ENCODE measurements at places on chromosomes 4 and X.

- no peak for DNase-seq
These were observed 71.6 kb upstream of the INPP4B start for GRCh38 chr4:142917678-142918077.

GRCh38 chr4:85910985-85911384 is 436.0 kb downstream of the ARHGAP24 start:
- DNase-seq, result no peak

GRCh38 chr4:88797725-88798124 is 100.1 kb upstream of the NAP1L5 start:
- DNase-seq, result no peak

- no peak for DNase-seq
These were observed 88.2 kb upstream of the STS start for GRCh38 chrX:7059214-7059838.

- DNase-seq, result no peak
These were observed 104.9 kb downstream of the TTC29 start for GRCh38 chr4:146840731-146841130.

DNA sequence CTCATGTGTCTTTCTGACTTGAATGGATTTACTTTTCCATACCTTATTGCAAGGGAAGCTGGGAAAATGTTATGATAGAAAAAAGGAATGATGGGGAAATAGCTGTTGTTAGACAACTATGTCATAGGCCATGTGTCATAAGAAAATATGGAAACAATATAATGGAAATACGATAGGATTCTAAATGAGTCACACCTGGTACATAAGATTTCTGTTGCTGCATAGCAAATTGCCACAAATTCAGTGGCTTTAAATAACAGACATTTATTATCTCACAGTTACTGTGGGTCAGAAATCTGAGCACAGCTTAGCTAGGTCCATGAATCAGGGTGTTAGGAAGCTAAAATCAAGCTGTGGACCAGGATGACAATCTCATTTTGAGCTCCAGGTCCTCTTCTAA is 44.6 kb upstream of the ANKRD50 start:
- no peak for DNase-seq

DNA sequence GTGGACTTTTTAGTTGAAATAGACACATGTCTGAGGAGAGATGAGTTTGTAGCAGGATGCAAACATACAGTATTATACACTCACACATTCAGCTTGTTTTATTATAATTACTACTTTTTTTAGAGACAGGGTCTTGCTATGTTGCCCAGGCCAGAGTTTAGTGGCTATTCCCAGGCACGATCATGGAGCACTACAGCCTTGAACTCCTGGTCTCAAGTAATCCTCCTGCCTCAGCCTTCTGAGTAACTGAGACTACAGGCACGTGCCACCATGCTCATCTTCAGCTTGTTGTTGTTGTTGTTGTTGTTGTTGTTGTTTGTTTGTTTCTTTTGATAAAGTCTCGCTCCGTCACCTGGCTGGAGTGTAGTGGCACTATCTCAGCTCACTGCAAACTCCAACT is 94.7 kb upstream of the ACSL4 start:
- DNase-seq, result no peak

DNA sequence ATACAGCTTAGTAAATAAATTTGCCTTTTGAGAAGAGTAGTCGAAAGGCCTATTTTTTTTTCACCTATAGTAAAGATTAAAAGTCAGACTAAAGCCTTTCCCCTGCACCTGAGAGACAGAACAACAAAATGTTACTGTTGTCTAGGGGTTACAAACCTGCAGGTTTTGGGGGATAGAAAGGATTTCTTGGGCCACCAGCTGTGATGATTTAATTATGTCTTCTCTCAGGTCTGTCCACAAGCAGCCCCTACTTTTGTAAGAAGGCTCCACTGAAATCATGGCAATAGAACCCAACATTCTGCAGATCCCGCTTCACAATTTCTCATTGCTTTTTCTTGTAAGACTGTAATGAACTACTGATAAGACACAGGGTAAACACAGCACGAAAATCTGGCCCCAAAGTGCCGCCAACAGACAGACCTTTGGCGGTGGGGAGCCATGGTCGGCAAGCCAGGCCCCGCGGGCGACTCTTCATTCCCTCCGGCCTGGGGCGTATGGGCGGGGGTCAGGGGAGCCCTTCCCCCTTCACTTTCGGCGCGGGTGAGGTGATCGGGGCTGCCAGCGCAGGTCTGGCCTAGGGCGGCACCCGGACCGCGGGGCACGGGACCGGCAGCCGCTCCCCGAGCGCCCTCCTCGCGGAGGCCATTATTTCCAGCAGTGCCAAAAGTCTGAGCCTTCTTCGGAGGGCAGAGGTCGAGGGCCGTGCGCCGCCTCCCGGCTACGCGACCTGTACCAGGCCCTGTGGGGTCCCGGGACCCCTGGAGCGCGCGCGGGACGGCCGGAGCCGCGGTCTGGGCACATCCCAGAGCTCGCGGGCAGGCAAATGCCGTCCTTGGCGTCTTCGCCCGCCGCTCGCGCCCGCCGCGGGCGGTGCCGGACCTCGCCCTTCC is 812 bp upstream of the KDM6A start:
- DNase-seq, result no peak

GRCh38 chrX:69216911-69217310 is 51.7 kb upstream of the PJA1 start:
- no peak for DNase-seq

DNA sequence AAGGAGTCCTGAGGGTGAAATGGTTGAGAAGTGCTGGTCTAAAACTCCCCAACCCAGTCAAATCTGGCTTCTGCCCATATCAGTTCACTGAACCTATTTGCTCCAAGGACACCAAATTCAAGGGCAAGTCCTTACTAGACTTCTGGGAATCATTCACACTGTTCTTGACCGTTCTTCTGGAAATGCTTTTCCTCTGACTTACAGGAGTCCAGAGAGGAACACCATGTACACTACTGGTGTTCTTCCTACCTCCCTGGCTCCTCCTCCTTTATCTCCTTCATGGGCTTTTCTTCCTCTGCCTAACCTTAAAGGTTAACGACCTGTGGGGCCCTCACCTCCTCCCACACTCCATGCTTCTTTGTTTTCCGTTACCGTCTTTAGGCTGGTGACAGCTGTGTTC is 281.3 kb downstream of the FRMPD4 start:
- no peak for DNase-seq

DNA sequence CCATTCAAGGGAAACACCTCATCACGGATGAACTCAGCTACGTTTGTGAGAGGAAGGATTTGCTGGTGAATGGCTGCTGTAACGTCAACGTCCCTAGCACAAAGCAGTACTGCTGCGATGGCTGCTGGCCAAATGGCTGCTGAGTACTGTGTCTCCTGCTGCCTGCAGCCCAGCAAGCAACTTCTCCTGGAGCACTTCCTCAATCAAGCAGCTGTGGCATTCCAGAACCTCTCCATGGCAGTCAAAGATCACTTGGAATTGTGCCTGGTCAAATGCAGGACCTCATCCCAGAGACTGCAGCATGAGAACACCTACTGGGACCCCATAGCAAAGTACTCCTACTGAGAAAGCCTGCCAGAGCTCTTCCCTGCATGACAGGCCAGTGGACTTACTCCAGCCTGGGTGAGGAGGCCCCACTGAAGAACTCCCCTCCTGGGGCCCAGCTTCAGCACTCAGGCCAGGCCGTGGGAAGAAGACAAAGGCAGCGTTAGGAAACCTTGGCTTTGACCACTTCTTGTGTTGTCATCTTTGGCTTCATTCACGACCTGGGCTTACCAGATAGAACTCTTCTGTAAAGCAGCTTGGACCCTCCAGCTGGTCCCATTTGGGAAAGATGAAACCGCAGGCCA is 244.3 kb downstream of the RBMX2 start:
- DNase-seq, result no peak

DNA sequence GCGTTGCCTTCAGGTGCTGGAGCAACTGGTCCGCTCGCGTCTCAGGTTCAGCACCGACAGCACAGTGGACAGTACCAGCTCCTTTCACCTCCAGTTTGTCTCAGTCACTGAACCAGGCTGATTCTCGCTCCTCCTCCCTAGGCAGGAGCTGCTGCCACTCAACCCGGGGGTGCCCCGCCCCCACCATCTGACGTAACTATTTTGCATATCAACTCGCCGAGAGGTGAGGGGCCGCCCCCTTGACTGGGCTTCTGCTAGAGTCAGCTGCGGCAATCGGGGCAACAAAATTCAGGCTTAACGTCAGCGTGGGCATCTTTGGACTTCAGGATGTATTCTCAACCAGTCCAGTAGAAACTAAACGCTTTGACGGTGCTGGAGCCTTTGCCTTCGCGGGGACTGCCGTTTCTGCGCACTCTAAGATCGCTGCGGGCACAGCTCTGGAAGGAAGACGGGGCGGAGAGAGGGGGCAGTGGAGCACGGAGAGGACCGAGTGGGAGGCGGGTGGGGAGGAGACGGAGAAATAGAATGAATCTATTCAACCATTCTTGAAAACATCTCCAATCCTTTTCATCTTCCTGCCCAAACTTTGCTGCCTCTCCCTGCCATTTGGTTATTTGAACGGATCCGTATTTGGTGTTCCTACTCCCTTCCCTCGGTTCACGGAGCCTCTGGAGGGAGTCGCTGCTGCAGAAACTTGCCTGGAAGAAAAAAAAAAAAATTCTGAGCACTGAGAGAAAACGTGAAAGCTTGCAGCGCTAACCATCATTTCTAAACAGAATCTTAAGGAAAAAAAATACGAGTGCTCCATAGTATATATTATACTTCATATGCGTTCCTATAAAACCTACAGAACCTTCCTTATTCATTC is at the start of gene FSTL5:
Gene FSTL5 (minus strand): TSS at position 109 of the 868 bp plus-strand sequence. CDS start 52,604 bp downstream, outside the sequence.
- peak; percentile 46 for DNase-seq

DNA sequence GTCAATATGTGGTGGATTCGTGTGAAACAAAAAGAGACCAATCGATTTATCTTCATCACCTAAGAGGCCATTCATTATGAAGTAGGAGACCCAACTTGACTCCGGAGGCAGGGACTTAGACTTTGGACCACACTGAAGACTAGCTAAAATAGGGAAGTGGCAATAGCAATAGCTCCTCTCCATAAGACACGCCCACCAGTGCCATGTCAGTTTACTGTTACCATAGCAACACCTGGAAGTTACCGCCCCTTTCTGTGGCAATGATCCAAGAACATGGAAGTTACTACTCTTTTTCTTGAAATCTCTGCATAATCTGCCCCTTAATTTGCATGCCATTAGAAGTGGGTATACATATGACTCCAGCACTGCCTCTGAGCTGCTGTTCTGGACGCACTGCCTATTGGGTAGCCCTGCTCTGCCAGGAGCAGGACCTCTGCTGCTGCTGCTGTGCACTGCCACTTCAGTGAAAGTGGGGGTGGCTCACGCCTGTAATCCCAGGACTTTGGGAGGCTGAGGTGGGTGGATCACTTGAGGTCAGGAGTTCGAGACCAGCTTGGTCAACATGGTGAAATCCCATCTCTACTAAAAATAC is 163.2 kb downstream of the PRKX start:
- no peak for DNase-seq

- DNase-seq, result no peak
These were observed 39.6 kb downstream of the PDLIM5 start for GRCh38 chr4:94491322-94491721.

- no peak for DNase-seq
These were observed 15.7 kb downstream of the FOXR2 start for GRCh38 chrX:55638933-55639332.

DNA sequence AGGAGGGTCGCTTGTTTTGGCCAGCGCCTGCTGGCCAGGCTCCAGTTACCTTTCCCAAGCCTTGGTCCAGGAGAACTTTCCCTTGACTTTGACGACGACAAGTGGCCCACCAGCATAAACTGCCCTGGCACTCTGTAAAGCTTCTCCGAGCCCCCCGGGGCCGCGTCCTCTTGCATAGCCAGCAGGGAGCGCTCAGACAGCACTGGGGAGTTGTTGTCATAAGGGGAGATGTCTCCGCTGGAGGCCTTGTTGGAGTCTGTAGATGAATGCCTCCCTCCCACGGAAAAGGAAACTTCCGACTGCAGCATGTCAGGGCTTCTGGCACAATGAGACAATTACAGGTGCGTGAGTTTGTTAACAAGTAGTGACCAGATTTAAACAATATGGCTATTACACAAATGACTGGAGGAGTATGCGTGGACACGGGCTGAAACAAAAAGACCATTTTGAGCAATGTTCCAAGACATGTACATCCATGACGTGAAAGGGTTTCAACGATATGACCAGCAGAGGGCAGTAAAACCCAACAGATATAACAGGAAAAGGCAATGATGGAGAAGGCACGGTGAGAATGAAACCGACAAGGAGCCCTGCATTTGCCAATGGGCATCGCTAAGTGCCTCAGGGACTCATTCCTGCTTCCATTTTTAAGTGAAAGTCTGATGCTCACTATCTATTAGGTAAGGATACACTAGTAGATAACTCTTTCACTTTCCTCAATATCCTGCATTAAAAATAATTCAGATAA is 33.0 kb downstream of the HCCS start:
- DNase-seq, result peak; percentile 22

DNA sequence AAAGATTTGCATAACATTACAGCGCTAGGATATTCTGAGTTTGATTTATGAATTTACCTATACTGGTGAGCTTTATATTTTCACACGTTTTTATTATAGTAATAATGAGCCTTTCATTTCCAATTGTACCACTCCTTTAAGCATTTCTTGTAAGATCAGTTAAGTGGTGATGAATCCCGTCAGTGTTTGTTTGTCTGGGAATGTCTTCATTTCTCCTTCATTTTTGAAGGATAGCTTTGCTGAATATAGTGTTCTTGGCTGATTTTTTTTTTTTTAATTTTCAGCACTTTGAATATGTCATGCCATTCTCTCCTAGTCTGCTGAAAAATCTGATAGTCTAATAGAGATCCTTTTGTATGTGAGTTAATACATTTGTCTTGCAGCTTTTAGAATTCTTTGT is 70.1 kb downstream of the IL15 start:
- no peak for DNase-seq

GRCh38 chr4:141348125-141348524 is 127.4 kb downstream of the ZNF330 start:
- DNase-seq, result no peak

GRCh38 chrX:153768311-153769157 is 4.5 kb downstream of the PLXNB3 start:
- no peak for DNase-seq

DNA sequence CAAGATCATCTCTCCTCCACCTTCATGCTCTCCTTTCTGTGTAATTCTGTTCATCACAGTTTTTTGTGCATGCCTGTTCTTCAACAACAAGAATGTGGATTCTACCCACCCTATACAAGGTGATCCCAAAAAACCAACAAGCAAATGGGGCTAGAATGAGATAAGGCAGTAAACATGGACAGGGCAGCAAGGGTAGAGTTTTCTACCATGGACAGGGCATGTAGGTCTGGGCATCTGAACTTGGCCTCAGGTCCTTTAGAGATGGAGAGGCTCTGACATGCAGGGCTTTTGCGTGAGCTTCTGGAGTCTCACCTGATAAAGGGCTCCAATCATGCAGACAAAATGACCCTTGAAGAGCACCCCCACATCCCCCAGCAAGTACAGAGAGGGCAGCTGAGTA is 36.4 kb downstream of the MAP7D2 start:
- no peak for DNase-seq

GRCh38 chr4:55291227-55291640 is 54.8 kb upstream of the SRD5A3 start:
- no peak for DNase-seq

GRCh38 chr4:16233569-16234177 is 7.4 kb upstream of the TAPT1 start:
- no peak for DNase-seq
